ENCODE measurements at places on chromosomes 11 and 22.
A peak's percentile ranks its signal among the peaks of the same experiment; 100 is the strongest.

- DNase-seq: no peak
These were observed 326.6 kb upstream of the PITPNB start for GRCh38 chr22:28245579-28246224.

GRCh38 chr22:40237241-40237640 is 59.5 kb downstream of the TNRC6B start:
- no peak for DNase-seq

DNA sequence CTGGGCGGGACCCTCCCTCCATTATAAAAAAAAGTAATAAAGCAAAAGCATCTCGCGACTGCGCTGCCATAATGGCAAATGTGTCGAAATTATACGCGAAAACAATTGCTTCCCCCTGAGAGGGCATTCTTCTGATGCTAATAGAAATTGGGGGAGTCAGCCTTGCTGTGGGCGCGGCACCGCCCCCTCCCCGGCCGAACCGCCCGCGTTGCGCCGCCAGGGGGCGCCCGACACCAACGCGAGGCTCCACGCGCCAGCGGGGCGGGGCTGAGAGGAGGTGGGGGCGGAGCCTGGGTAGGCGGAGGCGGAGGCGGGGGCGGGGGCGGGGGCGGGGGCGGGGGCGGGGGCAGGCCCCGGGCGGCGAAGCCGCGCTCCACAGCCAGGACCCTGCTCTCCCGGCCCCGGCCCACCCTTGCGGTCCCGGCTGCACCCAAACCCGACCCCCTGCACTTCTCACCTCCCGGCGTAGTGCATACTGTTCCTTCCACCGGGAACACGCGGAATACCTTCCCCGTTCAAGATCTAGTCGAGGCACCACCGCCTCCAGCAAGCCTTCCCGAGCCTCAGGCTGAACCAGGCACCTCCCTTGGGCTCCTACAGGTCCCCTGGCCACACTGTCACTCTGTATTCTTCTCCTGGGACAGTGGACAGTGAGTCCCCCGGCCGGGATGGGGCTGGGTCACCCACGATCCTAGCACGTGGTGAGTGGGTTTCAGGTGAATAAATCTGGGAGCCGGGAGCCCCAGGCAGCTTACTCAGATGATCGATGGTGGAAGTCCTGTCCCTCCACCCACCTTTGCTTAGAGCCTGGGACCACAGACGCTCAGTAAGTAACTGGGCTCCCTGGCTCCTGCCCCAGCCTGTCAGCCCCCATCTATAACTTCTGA is 15.5 kb upstream of the UPK3A start:
- no peak for DNase-seq

GRCh38 chr11:79263001-79263400 is 177.8 kb downstream of the TENM4 start:
- DNase-seq: peak; percentile 48

DNA sequence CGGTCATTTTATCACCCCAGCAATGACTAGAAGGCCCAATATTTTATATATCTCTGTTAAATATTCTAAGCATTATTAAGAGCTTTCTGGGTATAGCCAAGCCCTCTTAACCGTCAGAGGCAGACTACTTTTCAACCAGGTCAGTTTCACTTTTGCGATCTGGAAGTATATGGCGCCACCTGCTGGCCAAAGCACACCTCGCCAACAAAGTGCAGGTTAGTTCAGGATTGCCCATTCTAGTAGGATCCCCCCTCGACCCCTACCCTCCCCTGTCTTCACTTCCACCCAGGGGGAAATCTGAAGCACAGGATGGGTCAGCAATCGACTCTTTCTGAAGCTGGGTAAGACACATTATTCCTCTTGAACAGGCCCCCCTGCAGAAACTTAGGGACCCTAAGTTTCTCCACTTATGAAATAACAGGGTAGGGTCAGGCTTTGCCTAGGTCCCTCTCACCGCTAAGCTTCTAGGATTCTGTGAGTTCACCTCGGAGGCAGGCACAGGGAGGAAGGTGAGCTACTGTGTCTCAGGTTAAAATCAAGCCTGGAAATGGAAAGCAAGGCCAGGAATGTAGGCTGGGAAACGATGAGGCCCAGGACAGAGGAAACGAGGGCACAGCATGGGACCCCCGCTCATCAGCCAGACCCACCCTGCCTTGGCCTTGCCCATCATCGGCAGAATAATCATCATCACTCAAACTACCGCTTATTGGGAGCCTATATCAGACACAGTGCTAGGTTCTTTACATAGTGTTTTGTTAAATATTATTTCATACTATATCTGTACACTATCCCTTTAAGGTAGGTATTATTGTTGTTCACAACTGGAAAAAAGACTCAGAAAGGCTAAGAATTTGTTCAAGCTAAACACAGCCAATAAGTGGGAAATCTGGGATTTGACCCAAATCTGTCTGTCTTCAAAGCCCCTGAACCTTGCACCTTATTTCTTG is 35.6 kb downstream of the KCNJ1 start:
- peak; percentile 42 for DNase-seq

DNA sequence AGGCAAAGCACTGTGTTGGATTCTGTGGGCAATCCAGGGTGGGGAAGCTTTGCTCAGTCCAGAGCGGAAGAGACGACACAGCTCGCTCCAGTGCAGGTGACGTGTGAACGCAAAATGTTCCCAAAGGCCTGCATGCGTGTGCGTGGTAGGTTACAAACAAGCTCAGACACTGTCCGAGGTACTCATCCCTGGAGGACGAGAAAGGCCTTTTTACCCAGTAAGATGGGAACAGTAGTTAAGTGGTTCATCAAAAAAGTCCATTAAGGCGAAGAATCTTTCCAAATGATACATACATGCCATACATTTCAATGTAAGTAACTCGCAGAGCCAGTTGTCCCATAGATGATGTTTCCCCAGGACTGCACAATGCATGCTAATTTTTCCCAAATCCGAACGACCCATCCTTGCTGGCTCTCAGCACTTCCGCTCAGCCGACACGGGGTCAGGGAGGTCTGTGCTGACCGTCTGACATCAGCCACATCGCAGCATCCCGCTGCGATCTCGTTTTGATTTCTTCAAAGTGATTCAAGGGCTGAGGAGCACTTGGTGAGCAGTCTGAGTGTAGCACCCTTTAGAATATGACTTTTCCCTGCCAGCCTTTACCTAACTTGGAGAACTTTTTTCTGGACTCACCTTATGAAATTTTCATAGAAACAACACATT is 19.0 kb downstream of the B3GAT1 start:
- no peak for DNase-seq

- DNase-seq: no peak
These were observed 741 bp upstream of the TALDO1 start for GRCh38 chr11:746289-747157.

GRCh38 chr22:38456272-38456835 is 1.4 kb upstream of the KCNJ4 start:
- DNase-seq: no peak
